ENCODE measurements at places on chromosomes 3 and 15.

GRCh38 chr3:136790786-136791185 is 28.1 kb upstream of the SLC35G2 start:
- DNase-seq = no peak

DNA sequence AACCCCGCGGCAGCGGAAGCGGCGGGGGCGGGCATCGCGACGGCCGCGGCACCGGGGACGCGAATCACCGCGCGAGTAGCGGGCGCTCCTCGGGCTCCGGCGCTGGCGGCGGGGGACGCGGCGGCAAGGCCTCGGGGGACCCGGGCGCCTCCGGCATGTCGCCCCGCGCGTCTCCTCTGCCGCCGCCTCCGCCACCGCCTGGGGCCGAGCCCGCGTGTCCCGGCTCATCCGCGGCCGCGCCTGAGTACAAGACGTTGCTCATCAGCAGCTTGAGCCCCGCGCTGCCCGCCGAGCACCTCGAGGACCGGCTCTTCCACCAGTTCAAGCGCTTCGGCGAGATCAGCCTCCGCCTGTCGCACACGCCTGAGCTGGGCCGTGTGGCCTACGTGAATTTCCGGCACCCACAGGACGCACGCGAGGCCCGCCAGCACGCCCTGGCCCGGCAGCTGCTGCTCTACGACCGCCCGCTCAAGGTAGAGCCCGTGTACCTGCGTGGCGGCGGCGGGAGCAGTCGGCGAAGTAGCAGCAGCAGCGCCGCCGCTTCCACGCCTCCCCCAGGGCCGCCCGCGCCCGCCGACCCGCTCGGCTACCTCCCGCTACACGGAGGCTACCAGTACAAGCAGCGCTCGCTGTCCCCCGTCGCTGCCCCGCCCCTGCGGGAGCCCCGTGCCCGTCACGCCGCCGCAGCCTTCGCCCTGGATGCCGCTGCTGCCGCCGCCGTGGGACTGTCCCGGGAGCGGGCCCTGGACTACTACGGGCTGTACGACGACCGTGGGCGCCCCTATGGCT is 675 bp downstream of the RBM15B start:
- DNase-seq = peak; percentile 77

DNA sequence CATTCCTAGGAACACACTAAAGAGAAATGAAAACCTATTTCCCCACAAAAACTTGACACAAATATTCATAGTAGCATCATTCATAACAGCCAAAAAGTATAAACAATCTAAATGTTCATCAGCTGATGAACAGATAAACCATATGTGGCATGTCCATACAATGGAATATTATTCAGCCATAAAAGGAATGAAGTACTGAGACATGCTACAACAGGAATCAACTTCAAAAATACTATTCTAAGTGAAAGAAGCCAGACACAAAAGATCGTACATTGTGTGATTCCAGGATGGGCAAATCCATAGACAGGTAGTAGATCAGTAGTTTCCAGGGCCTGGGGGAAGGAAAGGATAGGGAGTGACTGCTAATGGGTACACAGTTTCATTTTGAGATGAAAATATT is 118.0 kb downstream of the GSK3B start:
- DNase-seq = no peak

- no peak for DNase-seq
These were observed 15.3 kb downstream of the FLNB start for GRCh38 chr3:58023531-58023930.

- DNase-seq = no peak
These were observed 17.8 kb upstream of the NR2E3 start for GRCh38 chr15:71792521-71792920.

GRCh38 chr15:71250936-71251583 is 135.8 kb downstream of the THSD4 start:
- no peak for DNase-seq

DNA sequence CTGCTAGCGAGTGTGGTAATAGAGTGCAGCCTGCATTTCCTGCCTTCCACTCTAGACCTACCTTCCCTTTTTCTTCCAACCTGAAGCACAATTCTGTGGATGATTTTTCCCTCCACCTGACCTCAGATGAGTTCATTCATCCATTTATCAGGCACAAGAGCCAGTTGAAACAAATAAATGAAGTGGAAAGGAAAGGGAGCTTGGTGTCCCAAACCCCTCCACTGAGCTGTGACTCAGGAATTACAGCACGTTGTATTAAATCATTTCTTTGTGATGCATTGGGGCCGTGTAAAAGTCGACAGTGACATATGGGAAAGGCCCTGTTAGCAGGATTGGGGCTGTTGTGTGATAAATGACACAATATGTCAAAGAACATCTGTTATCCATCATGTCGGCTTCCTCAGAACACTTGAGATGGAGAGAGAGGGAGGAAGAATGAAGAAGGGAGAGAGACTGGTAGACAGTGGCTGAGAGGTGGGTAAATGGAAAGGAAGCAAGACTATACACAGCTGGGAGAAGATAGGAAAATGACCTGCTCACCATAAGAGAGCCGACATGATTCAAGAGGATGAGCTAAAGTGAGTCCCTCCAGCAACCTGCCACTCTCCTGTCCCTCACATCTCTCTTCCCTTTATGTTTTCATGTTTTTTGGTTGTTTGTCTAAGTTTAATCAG is 366.0 kb downstream of the AGBL1 start:
- no peak for DNase-seq

- DNase-seq = no peak
These were observed 808 bp downstream of the GK5 start for GRCh38 chr3:142224482-142225072.

DNA sequence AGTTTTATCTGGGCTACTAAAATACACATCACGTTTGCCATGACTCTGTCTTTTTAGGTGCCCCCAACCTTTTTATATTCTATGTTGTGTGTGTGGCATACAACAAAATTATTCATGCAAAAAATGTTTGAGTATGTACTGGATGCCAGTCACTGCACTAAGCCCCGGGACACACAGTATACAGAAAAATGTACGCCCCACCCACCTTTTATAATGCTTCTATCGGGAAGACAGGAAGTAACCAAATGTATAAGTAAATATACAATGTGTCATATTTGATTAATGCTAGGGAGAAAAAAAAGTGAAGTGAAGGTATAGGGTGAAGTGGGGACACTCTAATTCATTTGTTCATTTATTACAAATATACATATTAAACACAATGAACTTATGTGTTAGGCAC is 503.4 kb upstream of the MDFIC2 start:
- DNase-seq = no peak

DNA sequence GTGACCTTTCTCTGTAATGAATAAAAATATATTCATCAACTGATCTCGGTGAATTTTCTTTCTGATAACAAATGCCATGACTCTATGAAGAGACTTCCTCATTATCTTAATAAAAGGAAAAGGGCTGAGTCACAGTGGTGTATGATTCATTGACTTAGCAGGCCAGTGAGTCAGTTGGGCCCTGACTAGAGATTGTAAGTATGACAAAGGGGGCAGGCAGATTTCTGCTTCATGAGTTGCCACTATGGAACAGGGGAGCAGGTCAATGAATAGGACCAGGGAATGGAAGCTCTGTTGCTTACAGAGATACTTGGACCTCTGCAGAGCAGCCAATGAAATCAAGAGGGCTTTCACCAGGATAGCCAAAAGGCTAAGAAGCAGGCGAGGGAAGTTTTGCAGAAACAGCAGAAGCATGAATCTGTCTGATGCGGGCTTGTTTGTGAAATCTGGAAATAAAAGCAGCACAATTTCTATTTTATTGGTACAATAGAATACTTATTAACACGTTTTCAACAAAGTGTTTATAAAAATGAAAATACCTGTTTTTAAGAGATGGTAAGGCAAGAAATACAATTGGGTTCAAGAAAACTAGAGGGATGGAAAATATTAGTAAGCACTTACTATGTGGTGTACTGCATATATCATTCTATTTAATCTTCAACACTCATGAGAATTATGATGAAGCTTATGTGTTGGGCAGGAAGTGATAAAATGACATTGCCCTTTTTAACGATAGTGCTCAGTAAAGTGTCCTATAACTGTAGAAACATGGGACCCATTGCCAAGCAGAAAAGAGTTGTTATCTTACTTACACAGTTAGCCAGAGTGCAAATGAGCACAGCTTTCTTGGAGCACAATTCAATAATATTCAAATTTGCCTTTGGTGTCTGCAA is 169.8 kb upstream of the MYRIP start:
- DNase-seq = peak; percentile 85

GRCh38 chr3:9098716-9099675 is 135.7 kb upstream of the RAD18 start:
- DNase-seq = no peak

DNA sequence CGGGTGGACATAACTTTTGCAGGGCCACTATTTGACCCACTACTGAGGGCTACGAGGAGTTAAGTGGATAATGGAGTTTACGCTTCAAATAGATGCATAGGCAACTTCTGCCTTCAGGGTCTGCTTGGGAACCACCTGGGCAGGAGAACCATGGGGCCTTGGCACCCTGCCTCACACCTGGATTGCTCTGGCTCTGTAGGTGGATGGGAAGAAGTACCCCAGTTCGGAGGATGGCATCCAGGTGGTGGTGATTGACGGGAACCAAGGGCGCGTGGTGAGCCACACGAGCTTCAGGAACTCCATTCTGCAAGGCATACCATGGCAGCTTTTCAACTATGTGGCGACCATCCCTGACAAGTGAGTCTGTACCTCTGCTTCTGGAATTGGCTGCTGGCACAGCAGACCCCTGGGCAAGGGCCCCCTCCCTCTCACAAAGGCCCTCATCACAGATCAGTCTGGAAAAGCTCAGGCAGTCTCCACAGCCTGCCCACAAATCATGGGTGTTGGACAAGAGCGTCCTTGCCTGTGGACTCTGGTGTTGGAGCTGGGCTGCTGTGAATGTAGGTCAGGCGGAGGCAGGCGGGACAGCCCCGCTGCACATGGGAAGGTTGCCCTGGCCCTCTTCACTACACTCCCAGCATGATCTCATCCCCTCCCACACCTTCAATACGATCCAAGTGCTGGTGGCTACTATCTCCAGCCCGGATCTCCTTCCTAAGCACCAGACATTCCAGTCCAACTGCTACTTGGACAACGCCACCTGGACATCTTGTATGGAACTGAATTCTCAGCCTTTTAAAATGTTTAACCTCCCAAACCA is 46.7 kb downstream of the MESD start:
- no peak for DNase-seq

GRCh38 chr3:190699776-190700175 is 162.7 kb downstream of the GMNC start:
- DNase-seq = no peak

- DNase-seq = no peak
These were observed 12.1 kb downstream of the GALNT15 start for GRCh38 chr3:16186565-16186964.

- no peak for DNase-seq
These were observed 176.7 kb downstream of the SMAD6 start for GRCh38 chr15:66878761-66879160.

- no peak for DNase-seq
These were observed 610.7 kb upstream of the GRM7 start for GRCh38 chr3:6250167-6250566.

DNA sequence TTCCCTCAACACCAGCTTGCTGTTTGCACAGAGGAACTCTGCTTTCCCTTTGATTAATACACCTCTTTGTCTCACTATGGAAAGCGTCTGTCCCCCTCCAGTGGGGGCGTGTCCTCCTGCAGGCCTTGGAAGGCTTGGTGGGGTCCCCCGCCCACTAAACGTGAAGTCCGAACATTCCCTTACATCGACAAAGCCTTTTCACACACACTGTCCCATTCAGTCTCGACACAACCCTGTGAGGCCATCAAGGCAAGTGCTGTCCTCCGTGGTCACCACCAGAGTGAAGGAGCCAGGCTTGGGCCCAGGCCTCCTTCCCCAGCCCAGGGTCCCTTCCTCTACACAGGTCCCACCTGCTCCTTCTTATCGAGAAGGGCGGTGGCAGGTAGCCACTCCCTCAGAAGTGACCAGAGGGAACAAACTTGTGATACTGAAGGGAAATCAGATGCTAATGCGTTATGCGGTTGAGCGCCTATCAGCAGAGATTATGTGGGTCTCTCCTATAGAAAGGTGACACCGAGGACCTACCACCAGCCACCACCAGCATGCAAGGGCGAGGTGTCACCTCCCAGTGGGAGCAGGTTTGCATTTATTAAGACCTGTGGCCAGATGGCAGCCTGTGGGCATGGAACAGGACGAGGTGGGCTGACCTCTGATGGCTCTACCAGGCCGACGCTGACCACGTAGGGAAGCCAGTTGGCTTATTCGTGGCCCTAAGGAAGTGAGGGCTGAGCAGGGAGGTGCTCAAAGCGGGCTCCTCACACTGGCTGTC is 6.6 kb downstream of the NRROS start:
- no peak for DNase-seq

GRCh38 chr3:426072-426471 is 229.5 kb downstream of the CHL1 start:
- DNase-seq = no peak

DNA sequence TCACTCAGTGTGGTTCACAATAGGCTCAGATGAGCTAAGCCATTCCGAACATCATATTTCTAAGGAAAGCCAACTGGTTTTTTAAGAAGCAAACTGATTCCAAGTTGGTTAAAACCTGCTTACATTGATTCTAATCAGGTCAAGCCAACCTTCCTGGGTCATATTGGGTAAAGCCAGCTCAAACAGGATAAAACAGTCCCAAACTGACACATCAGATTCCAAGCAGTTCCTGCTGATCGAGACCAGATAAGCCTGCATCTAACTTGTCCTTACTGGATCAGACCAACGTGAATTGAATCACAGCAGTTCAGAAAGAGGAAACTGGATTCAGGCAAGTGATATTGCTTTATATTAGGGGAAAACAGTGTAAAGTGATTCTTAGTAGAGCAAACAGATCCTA is 18.6 kb upstream of the THSD4 start:
- no peak for DNase-seq

GRCh38 chr3:38039101-38039898 is at the start of gene DLEC1:
Gene DLEC1 (plus strand): TSS chr3:38039208. CDS start chr3:38039226, 18 bp downstream.
- DNase-seq = no peak

GRCh38 chr15:94000606-94001005 is 230.8 kb upstream of the MCTP2 start:
- DNase-seq = no peak

DNA sequence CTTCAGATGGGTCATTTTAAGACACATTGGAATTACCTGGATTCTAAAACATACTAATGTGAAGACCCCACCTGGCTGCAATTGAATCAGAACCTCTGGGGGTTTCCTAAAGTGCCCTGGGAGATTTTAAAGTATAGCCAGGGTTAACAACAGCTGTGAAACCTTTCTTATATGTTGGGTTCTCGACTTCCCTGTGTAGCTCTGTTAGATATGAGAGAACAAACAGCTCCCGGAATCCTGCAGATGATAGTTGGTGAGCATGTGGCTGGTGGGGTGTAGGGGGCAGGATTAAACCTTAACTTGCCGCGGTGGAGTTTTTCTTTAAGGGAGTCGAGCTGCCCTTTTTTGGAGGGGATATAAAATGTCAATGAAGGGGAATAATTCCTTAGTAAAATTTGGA is 12.1 kb downstream of the PLCL2 start:
- no peak for DNase-seq

- DNase-seq = peak; percentile 8
These were observed 120.7 kb upstream of the LINGO1 start for GRCh38 chr15:77753281-77753873.

DNA sequence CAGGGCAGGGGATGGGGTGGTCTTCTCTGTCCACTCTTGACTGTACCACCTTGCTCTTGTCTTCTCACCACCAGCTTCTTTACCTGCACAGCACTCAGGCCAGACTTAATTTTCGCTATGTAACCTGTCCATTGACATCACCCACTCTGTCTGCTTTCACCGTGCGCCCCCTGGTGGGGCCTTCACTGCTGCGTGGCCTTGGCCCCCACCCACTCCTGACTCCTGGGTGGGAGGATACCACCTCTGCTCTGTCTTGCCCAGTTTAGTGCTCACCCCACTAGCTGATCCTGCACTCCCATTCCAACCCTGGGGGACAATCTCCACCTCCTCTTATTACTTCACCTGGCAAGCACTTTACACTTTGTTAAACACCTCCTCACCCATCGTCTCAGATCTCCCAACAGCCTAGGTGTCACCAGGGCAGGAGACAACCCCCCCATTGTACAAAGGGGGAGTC is 17.7 kb downstream of the PTH1R start:
- peak; percentile 58 for DNase-seq

Measured in erythroblast (primary cell).